ENCODE measurements at places on chromosomes 5 and 9.
A peak's percentile ranks its signal among the peaks of the same experiment; 100 is the strongest.

- DNase-seq: peak; percentile 63
Observed at GRCh38 chr5:172782169-172783039, 11.4 kb upstream of the DUSP1 start.

- DNase-seq: no peak
Observed at GRCh38 chr9:105346273-105346672, 101.6 kb upstream of the FSD1L start.

DNA sequence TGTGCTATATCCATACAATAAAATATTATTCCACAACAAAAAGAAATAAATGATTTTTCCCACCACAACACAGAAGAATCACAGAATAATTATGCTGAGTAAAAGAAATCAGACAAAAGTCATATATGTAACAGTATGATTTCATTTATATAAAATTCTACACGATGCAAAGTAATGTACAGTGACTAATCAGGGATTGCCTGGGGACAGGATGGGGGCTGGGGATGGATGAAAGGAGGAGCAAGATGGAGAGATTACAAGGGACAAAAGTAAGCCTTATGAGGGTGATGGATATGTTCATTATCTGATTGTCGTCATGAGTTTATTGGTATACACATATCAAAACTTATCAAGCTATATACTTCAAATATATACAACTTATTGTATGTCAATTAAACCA lies 154.0 kb downstream of the FBN2 start:
- no peak for DNase-seq

DNA sequence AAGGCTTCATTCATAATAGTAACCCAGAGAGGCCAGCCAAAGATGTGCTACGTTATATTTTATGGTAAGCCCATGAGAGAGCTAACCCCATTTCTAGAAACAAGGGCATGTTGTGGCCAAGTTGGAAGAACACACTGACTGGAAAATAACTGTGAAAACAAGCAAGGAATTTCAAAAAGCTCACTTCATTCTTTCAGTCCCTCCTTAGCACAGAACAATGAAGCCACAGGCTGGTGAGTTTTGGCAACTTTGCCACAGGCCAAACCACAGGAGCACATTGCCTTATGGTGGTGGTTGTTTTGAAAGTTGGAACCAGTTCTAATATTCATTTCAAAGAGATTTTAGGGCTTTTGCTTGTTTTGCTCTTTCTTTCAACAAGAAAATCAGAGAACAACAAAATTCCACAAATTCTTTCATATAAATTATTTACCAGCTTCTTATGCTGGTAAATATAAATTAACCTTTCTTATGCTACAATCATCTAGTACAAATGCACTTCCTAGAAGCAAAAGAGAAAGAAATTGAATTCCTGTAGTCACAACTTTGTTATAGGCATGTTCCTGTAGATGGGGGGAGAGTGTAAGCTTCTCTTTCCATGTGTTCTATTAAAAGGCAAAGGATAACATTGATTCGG lies 225.4 kb upstream of the RFX3 start:
- DNase-seq: no peak

DNA sequence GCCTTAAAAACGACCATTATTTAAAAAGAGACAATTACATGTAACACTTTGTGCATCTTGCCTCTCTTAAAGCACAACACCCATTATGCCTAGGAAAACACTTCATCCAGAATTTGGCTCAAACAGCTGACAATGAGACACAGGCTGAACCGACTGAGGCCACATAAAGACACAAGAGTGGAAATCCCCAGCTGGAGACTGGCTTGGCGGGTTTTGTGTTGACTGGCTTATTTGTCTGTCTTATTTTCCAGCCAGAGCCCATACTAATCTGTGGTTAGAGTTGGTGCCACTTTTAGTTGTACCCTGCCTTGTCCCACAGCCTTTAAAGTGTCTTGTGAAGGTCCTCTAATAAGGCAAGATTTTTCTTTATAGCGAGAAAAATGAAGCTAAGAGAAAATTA lies 21.2 kb downstream of the TRIM14 start:
- peak; percentile 15 for DNase-seq

All from common myeloid progenitor, CD34-positive (primary cell).